Fibroblast of skin of left biceps (primary cell): ENCODE measurements at places on chromosomes 4 and X.

- peak; percentile 23 for DNase-seq
Measured at GRCh38 chrX:46796574-46797191, 37.8 kb upstream of the SLC9A7 start.

GRCh38 chr4:128477540-128477939 lies 189.9 kb upstream of the PGRMC2 start:
- DNase-seq: no peak

GRCh38 chr4:38255572-38255971 lies 295.4 kb downstream of the PTTG2 start:
- no peak for DNase-seq

DNA sequence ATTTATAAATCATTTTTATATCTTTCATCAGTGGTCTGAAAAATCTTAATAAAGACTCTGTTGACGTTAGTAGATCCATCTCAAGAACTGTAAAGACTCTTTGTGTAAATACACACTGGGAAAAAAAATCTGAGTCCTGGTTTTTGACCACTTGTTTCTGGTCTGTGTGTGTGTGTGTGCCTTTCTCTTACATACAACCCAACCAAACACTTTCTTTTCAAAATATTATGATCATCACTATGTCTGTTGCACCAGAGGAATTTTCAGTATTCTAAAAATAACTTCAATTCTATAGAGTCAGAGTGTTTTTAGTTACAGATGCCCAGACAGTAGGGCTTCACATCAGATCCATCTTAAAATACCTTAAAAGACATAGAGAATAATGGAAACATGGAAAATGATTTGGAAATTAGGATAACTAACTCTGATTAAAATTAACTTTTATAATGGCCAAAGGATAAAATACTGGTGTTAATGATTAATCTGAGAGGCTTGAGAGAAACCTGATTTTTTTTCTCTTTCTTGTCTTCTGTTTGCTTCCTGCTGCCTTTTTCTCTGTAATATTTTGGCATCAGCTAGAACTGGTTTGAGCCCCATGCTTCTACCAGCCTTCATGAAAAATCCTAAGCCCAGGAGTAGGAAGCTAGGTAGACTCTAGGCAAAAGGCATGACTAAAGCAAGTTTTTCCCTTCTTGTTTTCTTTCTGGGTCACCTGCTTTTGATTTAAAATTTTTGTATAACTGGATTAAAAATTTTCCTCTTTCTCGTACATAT lies 99.7 kb downstream of the ATXN3L start:
- no peak for DNase-seq

DNA sequence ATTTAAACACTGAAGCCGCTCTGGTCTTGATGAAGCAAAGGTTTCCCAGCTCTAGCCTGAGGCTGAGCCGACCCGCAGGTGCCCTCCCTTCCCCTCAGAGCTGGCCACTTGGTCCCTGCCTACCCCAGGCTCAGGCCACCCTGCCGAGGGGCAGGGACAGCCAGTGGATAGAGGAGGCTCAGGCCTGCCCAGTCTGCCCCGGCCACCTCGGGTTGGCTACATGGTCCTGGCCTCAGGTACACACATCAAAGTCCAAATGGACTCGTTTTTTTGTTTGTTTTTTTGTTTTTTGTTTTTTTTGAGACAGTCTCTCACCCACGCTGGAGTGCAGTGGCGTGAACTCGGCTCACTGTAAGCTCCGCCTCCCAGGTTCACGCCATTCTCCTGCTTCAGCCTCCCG lies 23.8 kb downstream of the TACC3 start:
- no peak for DNase-seq

DNA sequence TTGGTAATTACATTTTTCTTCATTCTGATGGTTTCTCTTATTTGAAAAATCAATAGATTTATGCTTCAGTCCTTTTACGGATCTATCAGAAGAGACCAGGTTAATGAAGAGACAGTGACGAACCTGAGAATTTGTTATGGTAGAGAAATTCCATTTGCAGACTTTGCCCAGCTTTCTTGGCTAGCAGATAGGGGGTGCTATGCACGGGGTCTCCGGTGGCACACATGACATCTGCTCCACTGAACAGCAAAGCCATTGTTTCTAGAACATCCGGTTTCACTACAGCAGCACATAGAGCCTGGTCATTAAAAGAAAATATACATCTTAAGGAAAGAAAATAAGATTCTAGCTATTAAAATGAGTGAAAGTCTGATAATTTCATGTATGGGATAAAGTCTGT lies 85.1 kb downstream of the ARAP2 start:
- DNase-seq: no peak

- no peak for DNase-seq
Measured at GRCh38 chr4:65646136-65646535, 24.2 kb downstream of the EPHA5 start.

GRCh38 chr4:4418676-4419390 lies 31.9 kb downstream of the NSG1 start:
- no peak for DNase-seq

DNA sequence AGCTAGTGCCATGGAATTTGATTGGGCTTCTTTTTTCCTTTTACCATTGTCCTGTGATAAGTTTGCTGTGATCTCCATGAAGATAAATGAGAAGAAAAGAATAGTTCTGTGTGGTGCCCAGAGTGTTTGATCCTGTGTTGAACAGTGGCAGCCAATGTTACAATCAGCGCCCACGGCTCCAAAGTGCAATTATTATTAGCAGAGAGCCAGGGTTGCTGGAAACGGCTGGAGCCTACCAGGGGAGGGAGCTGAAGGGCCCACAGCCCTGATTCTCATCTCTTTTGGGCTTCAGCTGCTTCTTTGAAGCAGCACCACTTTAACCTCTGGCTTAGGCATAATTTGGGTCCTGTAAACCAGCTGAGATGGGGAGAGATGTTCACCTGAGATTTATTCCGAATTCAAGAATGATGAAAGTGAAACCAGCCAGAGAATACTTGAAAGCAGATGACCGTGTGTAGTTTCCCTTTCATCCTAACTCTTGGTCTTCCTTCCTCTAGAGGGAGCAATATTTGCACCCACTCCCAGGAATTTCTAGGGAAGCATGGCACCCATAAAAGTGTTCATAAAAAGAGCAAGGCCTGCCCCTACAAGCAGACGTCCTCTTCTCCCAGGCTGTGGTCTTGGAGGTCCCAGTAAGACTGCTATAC lies 298.3 kb downstream of the EVC2 start:
- DNase-seq: no peak

DNA sequence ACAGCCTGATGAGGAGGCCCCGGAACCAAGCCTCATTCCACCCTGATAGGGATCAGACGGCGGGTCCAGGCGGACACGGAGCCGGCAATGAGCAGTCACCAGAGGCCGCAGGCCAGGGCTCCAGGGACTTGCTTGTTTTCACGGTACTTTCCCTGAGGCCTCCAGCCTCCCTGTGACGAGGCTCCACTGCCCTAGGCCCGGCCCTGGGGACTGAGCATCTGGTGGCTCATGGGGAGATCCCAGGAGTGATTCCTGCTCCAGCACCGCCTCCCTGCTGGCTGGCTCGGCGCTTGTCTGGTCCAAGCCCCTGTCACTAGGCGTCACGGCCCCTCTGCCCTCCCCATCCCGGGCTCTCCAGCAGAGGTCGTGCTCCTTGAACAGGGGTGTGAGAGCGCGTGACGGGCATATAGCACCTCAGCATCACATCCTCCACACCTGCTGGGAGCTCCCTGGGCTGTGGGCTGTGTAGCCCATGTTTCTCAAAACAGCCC lies 14.1 kb downstream of the HTRA3 start:
- DNase-seq: no peak

DNA sequence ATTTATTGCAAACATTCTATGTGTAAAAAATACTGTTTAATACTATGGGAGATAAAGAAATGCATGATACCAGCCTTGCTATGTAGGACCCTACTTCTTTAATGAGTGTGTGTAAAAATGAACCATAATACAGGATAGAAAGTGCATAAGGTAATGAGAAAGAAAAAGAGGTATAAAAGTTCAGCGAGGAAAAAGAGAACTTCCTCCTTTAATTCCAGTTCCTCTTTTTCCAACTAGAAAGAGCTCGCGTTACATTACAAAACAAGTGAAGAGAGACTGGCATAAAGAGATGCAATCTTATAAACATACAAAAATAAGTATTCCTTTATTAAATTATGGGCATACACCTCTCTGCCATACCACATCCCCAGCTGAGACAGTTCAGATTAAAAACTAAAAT lies 77.4 kb downstream of the ANKRD17 start:
- no peak for DNase-seq

DNA sequence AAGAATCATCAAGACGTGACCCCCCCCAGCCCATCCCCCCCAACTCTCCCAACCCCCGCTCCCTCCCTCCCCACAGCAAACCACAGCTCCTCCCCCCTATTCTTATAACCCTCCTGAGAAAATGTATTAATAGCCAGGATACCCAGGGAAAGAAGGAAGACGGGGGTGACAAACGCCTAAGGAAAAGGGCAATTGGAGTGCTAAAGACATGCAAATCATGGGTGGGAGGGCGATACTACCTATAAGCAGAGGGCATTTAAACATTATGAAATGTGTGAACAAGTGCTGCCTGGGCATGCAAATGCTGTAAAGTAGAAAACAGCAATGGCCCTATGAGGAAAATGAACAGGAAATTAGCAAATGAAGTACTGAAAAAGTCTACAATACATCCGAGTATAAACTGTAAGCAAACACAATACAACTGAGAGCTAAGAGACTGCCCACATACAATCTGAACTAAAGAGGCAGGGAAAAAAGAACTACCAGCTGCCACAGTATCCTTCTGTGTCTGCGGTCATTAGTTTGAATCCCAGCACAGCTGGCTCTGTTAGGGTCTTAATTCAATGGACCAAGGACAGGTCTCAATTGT lies 2.4 kb downstream of the CXXC4 start:
- no peak for DNase-seq

GRCh38 chr4:31442236-31442635 lies 722.1 kb downstream of the PCDH7 start:
- DNase-seq: no peak

DNA sequence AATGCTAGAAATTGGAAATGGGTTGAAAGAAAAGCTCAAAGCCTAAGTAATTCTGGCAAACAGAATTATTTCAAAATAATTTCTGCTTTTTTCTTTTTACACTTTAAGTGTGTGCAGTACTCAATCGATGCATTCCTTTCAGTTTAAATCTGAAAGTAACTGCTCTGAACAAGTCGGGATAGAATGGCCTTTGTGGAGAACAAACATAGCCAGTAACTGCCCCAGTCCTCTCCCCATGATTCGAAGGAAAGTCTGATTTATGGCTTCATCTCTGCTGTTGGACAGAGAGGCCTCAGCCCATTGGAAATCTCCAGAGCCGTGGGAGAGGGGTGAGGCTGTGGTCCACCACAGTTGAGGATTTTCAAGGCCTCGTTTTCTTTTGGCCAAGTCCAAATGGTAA lies 174.0 kb upstream of the TLL1 start:
- DNase-seq: no peak

DNA sequence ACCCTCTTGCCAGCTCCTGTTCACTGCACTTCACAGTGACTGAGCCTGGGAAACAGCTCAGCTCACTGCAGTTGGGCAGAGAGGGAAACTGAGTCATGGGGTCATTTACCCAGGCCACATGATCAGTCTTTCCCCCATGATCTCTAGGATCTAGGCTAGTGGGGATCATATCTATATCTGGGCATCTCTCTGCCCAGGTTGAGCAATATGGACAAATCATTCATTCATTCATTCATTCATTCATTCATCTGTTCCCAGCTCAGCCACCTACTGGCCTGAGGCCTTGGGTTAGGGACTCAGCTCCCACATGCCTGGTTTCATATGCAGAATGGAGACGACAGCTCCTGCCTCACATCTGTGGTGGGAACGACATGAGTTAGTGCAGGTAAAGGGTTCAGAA lies 45.3 kb upstream of the HMX1 start:
- no peak for DNase-seq

DNA sequence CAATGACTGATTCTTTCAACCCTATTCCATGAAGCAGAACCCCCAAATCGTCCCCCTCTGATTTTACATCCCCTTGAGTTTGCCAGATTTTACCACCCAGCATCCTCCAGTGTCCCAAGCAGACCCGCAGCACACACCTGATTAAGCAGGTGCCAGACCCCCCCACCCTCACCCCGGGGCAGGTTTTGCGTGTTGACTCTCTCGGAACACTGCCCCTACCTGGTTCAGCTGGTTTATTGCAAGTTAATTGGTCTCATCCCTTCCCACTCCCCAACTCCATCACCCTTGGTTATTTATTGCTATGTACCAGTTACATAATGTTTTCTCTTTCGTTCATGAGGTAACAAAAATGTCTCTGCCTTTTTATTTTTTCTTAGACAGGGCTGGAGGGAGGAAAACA lies 258.4 kb downstream of the BCOR start:
- no peak for DNase-seq

DNA sequence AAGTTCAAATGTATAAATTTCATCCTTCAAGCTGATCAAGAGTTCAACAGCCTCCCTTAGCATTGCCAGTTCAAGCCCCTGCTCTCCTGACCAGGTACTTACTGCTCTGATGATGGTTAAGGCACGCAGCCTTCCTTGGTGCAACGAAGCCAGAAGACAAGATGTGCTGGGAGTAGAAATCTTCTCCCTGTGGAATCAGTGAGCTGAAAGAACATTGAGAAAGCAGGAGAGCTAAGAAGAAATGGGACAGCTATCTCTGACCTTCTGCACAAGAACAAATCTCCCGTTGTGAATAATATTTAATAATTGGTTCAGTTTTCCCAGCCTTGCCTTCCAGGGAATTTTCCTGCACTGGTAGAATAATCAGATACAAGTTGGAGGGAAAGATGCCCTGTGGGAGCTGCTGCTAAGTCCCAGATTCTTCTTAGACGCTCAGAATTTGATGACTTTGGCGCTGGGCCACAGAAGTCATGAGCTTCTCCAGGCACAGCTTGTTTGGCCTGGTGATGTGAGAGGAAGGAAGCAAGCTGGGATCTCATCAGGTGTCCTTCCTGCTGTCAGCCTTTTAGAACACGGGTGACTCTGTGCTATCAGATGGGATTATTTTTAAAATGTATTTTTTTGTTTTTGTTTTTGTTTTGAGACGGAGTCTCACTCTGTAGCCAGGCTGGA lies 77.8 kb downstream of the CD38 start:
- no peak for DNase-seq

GRCh38 chr4:3338321-3338838 lies 45.6 kb downstream of the RGS12 start:
- DNase-seq: no peak

- DNase-seq: no peak
Measured at GRCh38 chrX:16696956-16697355, 15.5 kb downstream of the CTPS2 start.
